Germinal center (tissue), 1 donor: ENCODE measurements at places on chromosomes 16 and 17.

DNA sequence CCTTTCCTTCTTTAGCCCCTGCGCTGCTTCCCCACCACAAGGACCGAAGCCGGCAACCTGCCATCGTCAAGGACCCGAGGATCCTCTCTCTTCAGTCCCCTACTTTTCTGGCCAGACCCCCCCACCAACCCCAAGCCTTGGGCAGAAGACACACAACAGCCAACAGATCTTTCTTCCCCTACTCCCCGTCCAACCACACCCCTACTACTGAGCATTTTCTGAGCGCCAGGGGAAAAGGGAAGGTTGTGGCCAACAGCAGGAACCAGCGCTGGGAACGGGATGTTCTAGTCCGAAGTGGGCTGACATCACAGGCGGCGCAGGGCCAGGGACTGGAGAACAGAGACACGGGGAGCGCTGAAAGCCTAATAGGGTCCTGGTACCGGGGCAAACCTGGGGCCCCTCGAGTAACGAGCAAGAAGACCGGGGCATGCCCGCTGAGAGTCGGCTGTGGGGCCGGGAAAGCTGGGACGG lies 528 bp downstream of the PER1 start:
- peak; percentile 33 for DNase-seq

- DNase-seq = no peak
Observed at GRCh38 chr17:37642681-37643080, 565 bp downstream of the DDX52 start.

DNA sequence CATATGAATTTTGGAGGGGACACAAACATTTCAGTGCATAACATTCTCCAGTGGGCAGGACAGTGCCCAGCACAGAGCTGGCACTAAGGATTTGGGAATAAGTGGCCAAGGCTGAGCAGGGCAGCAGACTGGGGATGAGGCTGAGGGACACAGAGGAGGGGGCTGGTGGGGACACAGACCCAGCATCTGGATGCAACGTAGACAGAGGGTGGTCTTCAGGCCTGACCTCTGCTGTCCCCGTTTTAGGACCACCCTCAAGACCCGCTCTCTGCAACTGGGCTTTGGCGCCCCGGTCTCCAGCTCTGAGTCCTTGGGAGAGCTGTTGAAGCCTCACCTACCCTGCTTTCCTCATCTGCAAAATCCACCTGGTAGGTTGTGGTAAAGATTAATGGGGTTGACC lies 3.3 kb upstream of the PRSS33 start:
- no peak for DNase-seq

DNA sequence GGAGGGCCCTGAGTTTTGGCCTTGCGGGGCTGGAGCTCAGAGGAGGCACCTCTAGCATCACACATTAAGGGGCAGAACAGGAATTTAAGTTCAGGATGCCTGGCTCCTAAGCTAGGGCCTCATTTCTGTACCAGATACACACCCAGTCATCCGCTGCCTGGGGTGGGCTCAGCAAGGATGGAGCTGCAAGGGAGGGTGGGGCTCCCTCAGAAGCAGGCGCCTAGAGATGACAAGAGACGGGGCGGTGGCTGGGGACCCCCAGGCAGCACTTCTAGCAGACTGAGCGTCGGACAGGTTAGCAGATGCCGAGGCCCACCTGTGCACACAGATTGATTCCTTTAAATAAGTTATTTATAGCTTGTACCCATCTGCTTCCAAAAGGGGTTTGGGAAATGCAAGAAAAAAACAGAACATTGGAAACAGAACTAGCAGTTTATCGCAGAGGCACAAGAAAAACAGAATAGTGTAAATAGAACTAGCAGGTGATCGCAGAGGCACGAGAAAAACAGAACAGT lies 47.6 kb upstream of the CBFA2T3 start:
- no peak for DNase-seq

DNA sequence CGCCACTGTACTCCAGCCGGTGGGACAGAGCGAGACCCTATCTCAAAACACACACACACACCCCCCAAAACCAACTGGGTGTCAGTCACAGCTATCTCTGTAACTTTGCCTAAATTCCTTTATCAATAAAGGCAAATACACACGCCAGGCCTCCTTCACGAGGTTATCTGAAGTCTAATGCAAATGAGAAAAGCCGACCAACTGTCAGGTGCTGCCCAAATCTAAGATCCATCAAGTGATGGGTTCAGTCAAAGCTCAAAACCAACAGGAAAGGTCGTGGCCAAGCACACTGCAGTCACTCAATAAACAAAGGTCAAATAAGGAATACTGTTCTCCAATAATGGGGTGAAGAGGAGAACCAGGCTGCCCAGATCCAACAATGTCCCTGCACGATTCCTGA lies 1.1 kb downstream of the ANKFY1 start:
- no peak for DNase-seq

DNA sequence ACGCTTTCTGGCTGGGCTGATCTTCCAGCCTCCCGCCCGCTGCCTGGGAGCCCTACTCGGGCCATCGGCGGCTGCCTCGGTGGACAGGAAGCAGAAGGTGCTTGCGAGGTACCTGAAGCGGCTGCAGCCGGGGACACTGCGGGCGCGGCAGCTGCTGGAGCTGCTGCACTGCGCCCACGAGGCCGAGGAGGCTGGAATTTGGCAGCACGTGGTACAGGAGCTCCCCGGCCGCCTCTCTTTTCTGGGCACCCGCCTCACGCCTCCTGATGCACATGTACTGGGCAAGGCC lies 30.7 kb downstream of the CIITA start:
- DNase-seq = no peak

GRCh38 chr17:70172923-70173322 lies 3.6 kb downstream of the KCNJ2 start:
- no peak for DNase-seq

- DNase-seq = peak; percentile 84
Observed at GRCh38 chr16:10949424-10949970, 5.1 kb downstream of the CLEC16A start.

- DNase-seq = no peak
Observed at GRCh38 chr17:9544221-9544620, 31.4 kb downstream of the STX8 start.

- DNase-seq = no peak
Observed at GRCh38 chr17:58245428-58246103, 7.2 kb downstream of the LPO start.

DNA sequence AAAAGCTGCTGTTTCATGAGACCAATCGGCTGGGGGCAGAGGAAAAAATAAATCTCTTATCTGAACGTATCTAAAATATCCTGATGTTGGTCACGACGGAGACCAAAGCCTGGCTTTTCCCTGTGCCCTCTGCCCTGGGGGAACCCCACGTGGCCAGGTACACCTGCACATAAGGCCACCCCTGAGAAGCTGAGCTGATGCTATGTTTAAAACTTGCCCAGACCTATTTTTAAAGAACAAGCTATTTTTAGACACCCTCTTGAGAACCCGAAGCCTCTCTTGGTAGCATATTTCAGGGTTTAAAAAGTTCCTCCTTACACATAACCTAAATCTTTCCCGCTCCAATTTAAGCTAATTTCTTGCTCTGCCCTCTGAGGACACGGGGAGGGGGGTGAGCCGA lies 210.4 kb downstream of the GSG1L start:
- no peak for DNase-seq
